Adrenal gland (tissue), 19 donors: ENCODE measurements at places on chromosomes 7 and 10.

DNA sequence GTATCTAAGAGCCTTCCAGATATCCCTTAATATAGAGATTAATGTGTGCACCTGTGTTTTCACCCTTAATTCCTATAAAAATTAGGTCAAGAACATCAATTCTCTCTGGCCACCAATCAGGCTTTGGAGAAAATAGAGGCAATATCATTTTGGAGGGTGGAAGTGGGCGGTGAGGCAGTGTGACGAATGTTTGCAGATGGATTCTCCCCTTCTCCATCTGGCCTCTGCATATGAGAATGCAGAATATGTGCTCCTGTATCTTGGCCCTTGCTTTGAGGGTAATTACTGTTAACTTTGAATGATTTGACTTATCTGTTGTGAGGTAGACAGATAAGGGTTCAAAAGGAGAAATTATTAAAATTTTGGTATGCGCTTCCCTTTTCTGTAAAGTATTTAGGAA lies 304.0 kb upstream of the NPSR1 start:
- no peak for DNase-seq

DNA sequence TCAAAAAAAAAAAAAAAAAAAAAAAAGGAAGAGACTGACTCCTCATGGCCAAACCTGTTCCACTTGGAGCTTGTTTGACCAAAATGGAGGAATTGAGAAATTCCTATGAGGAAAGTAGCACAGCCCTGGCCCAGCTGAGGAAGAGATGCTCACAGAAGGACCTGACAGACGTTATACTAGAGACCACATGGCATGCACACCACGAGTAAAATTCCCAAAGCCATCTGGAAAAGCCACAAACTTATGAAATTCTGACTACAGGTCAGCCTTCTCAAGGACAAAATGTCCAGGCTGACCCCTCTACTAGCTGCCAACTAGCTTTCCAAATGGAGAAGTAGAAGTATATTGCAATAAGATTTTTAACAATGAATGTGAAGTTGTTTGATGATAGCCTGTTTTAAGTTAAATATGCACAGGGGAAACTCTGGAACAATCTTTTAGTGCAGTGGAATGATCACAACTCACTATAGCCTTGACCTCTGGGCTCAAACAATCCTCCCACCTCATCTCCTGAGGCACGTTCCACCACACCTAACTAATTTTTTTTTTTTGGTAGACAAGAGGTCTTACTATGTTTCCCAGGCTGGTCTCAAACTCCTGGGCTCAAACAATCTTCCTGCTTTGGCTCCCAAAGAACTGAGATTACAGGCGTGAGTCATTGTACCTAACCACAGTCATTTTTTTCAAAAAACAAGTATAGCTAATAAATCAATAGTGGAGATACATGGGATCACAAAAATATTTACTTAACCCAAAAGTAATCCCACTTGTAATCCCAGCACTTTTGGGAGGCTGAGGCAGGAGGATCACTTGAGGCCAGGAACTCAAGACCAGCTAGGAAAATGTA lies 75.7 kb downstream of the AKR1D1 start:
- DNase-seq = no peak

DNA sequence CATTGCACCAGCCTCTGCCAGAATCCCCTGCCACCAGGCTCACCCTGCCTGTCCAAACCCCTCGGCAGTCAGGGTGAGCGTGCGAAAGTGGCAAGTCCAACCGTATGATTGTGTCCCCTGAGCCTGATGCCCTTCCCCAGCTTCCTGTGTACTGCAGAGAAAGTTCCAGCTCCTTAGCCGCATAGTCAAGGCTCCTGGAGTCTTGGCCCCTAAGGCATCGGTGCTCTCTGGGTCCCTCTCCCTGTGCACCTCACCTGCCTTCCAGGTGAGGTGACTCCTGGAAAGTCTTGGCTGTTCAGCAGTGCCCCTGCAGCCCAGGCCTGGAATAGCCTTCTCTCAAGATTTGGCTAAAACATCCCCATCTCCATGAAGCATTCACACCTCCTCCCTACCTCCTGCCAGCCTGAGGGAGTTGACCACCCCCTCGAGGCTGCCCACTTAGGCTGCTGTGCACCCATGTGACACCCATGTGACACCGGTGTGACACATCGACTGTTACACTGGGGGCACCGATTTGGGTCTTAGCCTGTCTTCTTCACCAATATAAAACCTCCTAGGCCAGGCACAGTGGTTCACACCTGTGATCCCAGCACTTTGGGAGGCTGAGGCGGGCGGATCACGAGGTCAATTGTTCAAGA lies 56.1 kb upstream of the ELN start:
- DNase-seq = peak; percentile 36

- DNase-seq = peak; percentile 28
Measured at GRCh38 chr7:17557251-17557671, 258.8 kb downstream of the AHR start.

DNA sequence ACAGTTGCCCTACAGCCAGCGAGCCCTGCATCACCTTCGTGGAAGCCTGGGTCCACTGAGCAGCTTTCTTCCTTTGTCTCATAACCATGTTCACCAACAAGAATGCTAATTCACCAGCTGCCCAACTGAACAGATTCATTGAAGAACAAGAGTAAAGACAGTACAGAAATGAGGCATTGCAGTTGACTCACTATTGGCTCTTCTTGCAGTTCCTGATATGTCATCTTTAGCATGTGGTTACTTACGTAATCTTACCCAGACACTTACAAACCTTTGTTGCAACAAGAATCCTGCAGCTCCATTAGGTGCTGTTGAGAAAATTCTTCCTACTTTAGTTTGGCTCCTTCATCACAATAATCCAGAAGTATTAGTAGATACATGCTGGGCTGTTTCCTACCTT lies 174.0 kb upstream of the TPK1 start:
- DNase-seq = no peak
